ENCODE measurements at places on chromosomes 4 and X.

GRCh38 chr4:19657856-19658255 is 593.8 kb upstream of the SLIT2 start:
- no peak for DNase-seq

GRCh38 chr4:155319516-155319915 is 57.2 kb downstream of the MAP9 start:
- DNase-seq: no peak

DNA sequence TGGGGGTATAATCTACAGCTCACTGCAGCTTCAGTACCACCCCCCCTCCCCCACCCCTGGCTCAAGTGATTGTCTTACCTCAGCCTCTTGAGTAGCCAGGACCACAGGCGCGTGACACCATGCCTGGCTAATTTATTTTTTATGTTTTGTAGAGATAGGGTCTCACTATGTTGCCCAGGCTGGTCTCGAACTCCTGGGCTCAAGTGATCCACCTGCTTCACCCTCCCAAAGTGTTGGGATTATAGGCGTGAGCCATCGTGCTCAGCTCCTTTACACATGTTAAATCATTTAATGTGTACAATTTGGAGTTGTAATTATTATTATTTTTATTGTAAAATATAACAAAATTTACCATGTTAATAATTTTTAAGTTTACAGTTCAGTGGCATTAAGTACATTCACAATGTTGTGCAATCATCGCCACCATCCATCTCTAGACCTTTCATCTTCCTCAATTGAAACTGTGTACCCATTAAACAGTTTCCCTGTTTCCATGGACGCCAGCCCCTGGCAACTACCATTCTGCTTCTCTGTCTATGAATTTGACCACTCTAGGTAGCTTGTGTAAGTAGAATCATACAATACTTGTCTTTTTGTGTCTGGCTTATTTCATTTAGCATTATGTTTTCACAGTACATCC is 6.1 kb downstream of the SLAIN2 start:
- no peak for DNase-seq

- no peak for DNase-seq
Measured at GRCh38 chr4:26878794-26879391, 18.3 kb downstream of the STIM2 start.

DNA sequence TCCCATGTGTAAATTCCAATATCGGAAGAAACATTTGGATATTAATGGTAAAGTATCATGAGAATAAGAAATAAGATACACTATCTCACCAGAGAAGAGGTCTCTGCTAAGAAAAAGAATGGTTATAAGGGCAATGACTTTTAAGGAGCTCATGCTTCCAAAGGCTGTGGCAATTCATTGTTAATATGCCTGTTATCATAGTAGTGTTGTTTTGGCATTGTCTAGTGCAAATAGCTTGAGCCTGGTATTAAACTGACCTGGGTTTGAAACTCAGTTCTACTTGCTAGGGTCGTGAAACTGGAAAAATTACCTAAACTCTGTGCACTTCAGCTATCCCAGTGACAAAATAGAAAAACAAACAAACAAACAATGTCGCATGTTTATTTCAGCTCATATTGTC is 8.8 kb downstream of the HPGDS start:
- DNase-seq: no peak

GRCh38 chr4:113905301-113905700 is 74.1 kb downstream of the ARSJ start:
- DNase-seq: no peak

GRCh38 chrX:10079231-10079630 is 77.5 kb upstream of the CLCN4 start:
- DNase-seq: no peak

DNA sequence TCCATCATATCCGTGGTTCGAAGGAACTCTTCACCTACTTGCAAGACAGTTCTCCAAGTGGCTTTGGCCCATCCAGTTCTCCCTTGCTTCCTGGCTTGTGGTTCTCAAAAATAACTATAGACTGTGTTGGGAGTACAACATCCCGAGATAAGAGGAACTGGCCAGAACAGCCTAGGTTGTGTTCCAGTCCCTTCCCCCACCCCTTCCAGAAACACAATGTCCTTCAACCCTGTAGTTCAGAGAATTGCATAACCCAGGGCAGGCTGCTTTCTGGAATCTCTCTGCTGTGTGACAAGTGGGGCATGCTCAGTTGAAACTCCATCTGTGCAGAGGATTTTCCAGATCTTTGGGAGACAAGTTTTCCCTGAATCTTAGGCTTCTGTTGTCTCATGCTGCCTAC is 206.5 kb downstream of the PCDH10 start:
- no peak for DNase-seq

- DNase-seq: no peak
Measured at GRCh38 chr4:145830699-145831098, 107.9 kb downstream of the ZNF827 start.

GRCh38 chr4:110710070-110710469 is 87.2 kb upstream of the PITX2 start:
- DNase-seq: no peak

DNA sequence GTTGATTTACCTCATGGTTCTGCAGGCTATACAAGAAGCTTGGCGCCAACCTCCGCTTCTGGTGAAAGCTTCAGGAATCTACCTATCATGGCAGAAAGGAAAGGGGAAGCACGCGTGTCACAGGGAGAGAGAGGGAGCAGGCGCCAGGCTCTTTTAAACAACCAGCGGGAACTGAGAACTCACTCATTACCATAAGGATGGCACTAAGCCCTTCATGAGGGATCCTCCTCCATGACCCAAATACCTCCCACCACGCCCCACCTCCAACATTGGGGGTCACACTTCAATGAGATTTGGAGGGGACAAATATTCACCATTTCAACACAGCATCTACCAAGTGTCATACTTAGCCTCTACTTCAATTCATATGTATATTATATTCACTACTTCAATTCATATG is 18.8 kb upstream of the TBC1D8B start:
- no peak for DNase-seq

- DNase-seq: no peak
Measured at GRCh38 chrX:46582325-46582724, 8.8 kb downstream of the CHST7 start.

GRCh38 chrX:109775386-109775785 is 42.3 kb upstream of the ACSL4 start:
- DNase-seq: no peak

GRCh38 chrX:148223361-148223760 is 242.2 kb downstream of the FMR1NB start:
- DNase-seq: no peak

DNA sequence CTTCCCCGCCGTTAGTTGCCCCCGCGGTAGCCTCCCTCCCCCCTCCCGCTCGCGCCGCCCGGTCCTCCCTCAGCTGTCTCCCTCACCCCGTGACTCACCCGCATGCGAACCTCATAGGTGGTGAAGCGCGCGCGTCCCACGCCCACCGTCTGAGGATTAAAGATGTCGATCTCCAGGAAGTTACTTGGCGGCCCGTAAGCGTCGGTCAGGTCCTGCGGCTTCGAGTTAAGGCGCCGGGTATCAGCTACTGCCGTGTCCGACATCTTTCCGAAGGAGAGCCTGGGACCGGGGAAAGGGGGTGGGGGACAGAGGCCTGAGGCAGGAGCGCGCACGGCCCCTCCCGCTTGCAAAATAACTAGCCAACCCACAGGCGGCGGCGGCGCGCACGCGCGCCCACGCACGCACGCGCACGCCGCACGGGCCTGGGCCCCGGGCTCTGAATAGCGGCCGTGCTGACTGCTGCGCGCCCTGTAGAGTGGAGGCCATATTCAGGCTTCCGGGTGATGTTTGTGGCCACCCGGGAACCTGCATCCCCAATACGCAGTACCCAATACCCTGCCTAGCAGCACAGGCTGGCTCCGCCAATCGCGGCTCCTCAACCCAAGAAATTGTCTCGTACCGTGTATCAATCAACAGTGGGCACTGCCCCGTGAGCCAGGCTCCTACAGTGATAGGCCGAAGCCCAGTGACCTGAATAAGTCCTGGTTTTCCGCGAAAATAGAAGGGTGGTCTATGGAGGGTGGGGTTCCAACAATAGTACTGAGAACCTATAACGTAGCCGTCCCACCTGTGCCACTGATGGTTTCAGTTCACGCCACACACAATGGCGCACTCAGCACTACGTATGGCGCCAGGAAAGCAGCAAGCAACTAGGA is at the start of gene SNX12:
Gene SNX12, minus strand, starts transcription at position 291 of the 875 bp plus-strand sequence. Its CDS starts 28 bp downstream, at position 263.
- DNase-seq: peak; percentile 82

- peak; percentile 6 for DNase-seq
Measured at GRCh38 chrX:70087857-70088630, 25.8 kb downstream of the OTUD6A start.

GRCh38 chrX:10009741-10010140 is 42.6 kb downstream of the CLDN34 start:
- DNase-seq: no peak

- no peak for DNase-seq
Measured at GRCh38 chr4:6749340-6750171, 33.0 kb upstream of the KIAA0232 start.

GRCh38 chr4:155787113-155787710 is 28.4 kb downstream of the GUCY1B1 start:
- DNase-seq: no peak

DNA sequence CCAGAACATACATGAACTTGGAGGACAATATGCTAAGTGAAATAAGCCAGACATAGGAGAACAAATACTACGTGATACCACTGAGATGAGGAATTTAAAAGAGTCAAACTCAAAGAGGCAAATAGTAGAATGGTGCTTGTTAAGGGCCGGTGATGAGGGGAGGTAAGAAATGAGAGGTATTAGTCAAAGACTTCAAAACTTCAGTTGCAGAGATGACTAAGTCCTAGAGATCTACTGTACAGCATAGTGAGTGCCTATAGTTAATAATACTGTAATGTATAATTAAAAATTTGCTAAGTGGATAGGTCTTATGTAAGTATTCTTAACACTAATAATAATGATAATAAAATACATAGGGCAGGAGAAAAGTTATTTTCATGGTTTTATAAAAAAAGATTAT is 126.9 kb upstream of the VEGFC start:
- DNase-seq: no peak

DNA sequence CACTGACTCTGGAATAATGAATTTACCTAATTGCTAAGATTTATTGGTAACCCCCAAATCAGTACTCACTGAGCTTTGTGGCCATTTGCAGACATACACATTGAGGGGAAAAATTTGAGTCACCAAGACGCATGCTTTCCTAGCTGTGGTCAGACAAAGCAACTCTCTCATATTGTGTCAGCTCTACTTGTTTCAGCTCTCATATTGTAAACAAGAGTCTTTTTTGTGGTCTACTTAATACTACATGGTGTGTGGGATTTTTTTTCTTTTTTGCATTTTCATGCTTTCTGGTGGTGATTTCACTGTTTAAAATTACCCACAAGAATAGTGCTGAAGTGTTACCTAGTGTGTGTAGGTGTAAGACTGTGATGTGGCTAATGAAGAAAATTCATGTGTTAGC is 428.2 kb upstream of the GALNT7 start:
- DNase-seq: no peak

DNA sequence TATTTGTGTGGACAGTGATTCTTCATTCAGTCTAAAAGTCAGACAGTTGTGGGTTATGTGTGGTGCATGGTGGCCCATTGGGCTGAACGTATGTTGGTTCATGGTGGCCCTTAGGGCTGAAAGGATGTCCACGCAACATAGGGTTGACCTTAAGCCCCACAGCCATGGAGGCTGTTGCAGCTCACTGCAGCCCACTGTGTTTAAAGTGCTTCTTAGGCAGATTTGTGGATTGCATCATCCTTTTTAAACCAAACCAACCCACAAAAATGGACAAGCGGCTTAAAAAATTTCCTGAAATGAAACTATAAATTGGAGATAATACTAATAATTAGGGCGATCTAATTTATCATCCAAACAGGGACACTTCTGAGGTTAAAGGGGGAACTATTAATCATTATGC is 219.0 kb upstream of the GATB start:
- no peak for DNase-seq

Data from DMS79 treated with DMSO at 0.1 percent for 48 hours (cell line).